ENCODE measurements at places on chromosomes 7 and 10. TPM values are rescaled to one million over a fixed set of nuclear protein-coding genes. Genes with fewer than 3 reads are reported as not detected.
A peak's percentile ranks its signal among the peaks of the same experiment; 100 is the strongest.

SLC25A13 gene
- total RNA-seq = 7.3 TPM

DNA sequence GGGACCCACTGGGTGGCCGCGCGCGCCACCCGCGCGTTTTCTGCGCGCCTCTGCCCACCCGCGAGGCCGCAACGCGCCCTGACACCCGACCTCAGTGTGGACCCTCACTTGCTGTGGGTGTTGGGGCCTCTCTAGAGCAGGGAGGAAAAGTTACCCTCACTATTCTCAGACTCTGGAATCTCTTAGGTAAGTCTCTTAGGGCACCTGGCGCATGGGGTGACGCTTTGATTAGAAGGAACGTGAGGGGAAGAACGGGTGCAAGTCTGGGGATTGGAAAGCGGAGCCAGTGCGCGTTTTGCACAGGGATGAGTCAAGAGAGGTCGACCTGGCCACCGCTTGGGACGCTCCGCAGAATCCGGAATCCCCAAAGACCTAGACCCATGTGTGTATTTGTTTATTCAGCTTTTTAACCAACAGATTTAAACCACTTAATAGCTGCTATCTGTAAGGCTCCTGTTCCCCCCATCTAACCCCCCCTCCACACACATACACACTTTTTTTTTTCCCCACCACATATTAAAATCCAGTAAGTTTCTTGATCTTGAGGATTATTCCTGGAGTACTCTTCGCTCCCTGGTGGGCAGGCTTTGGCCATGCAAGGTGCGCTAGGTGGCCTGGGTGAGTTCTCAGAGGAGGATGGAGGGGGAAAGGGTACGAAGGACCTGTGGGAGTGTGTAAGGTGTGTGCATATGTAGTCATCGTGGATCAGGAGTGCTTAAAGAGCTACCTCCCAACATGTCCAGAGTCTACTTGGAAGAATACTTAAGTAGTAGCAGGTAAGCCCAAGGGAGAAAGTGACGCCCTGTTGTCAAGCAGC is 169.1 kb upstream of the PPP1R3A start:
- no peak for DNase-seq

- DNase-seq = no peak
Measured at GRCh38 chr10:109891105-109891504, 32.2 kb downstream of the XPNPEP1 start.

ELFN1 gene
- total RNA-seq = 0.20 TPM

DNA sequence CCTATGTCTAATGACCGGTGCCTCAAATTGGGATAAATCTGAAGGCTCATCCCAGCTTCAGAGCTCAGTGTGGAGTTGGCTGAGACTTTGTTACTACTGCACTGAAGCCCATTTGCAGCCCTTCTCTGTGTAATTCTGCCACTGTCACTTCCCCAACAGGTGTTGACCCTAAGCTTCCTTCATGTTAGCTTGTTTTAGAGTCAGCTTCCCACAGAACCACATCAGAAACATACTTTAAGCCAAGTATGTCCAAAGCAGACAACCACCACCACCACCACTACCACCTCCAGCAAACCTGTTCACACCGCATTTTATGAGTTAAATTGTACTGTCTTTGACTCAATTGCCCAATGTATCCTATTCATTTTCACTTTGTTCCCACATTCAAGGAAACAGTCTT is 25.2 kb upstream of the GNAT3 start:
- no peak for DNase-seq

DNA sequence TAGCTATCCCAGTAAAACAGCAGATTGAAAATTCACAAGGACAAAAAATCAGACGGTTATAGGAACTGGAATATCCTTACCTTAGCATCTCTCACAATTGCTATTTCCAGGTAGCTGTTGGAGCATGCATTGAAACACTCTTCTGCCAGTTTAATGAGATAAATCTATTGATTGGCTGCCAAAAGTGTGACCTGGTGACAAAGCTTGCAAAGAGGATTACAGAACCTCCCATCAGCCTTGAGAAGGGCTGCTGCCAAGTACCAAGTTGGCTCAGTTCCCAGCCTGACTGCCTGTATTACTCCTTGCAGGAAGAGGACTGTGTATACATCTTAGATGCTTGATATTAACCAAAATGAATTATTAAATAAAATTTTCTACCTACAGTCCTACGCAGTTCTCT is 5.1 kb downstream of the PRLHR start:
- DNase-seq = no peak

OR9A2 gene
- total RNA-seq = not detected

PSPH gene
- total RNA-seq = 31.2 TPM

- DNase-seq = peak; percentile 8
Measured at GRCh38 chr10:13658871-13659685, 72.3 kb downstream of the PRPF18 start.

SNCG gene
- total RNA-seq = not detected

CPVL gene
- total RNA-seq = not detected

NAT16 gene
- total RNA-seq = not detected

EVX1 gene
- not detected for total RNA-seq

DNA sequence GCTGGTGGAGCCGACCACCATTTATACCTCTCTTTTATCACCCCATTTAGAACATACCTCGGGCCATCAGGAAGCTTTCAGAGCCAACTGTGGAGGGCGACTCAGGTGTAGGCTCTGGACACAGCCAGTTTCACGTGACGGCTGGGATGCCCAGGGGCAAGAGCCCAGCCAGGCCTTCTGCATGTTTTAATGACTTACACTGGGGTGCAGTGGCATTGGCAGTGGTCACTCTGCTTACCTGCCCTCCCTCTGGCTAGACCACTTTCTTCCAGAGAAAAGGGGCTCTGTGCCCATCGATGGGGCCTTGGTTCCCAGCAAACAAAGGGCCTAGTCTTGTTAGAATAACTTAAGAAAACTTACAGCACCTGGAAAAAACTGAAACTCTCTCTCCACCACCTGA is 50.0 kb downstream of the PNLIPRP2 start:
- DNase-seq = no peak

SLC26A4 gene
- total RNA-seq = 1.0 TPM

DNA sequence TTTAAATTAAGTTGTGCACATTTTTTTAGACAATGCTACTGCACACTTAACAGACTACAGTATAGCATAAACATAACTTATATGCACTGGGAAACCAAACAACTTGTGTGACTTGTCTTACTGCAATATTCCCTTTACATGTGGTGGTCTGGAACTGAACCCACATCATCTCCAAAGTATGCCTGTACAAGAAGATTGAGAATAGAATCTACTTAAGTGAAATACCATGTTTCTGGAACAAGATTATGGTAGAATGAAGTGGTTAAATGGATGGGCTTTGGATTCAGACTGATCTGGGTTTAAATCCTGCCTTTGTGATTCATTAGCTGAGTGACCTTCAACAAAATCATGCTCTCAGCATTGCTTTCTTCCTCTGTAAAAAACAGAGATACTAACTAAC is 30.7 kb downstream of the CUL2 start:
- no peak for DNase-seq

- DNase-seq = peak; percentile 71
Measured at GRCh38 chr10:11515596-11516430, 95.6 kb downstream of the USP6NL start.

DNA sequence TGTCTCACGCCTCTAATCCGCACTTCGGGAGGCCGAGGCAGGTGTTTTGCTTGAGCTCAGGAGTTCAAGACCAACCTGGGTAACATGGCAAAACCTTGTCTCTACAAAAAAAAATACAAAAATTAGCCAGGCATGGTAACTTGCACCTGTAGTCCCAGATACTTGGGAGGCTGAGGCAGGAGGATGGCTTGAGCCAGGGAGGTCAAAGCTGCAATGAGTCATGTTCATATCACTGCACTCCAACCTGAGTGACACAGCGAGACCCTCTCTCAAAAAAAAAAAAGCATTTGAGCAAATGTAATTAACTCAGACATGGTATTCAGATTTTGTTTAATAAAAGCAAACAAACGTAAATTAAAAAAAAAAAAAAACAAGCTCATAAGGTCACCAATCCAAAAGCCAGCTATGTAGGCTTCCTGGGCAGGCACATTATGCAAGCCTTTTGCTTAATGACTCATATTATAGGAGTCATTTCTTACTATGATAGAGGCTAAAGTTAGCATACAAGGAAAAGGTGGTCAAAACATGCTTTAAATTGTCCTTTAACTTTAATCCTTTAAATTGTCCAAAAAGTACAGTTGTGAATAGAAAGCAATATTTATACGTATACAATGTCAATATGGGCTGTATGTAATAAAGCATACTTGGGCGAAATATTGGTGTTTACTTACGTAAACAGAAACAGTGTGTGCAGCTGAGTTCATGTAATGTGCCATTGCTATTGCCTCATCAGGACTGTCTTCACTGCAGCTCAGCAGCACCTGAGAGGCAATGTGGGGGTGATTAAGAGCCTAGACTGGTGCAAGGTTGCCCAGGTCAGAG is 13.0 kb downstream of the AKR1D1 start:
- DNase-seq = no peak

Measured in activated CD8-positive, alpha-beta T cell treated with anti-CD3 and anti-CD28 coated beads for 36 hours (primary cell).